ENCODE measurements at places on chromosomes 5 and 9.

DNA sequence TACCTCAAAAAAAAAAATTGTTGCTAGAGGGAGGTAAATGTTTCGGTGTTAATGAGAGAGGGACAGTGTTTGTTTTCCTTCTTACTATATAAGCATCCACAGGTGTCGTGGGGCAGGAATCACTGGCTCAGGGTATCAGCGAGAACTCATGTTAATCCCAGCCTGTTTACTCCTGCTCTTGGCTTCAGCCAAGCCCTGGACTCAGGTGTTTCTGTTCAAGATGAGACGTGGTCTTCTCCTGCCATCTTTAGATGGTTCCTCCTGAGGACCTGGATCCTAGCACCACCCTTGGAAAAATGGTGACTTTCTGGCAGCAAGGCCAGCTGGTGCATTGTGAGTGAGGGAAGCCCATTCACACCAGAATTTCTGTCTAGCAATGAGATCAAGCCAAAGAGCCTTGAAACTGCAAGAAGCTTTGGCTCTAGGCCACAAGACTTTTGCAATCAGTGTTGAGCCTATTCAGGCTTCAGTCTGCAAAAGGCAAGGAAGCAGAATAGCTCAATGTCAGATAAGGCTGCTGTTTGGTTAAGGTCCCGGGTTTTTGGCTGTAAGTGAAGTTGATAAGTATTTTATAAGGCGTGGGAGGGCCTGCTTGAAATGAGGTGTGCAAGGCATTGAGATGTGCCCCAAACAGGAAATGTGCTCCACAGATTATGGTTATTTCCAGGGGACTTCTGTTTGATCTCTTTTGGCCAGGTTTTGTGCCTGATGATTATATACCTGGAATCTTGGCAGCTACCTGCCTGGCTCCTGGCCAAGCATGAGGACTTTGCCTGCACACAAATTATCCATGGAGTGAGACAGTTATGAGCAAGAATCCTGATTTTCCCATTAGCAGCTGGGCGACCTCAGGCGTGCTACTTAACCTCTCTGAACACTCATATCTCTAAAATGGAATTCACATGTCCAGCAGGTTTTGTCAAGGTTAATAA is 99.8 kb downstream of the TENT4A start:
- H3K27me3 ChIP-seq: no peaks in the 10 kb centered on the region
- no peaks in the 10 kb centered on the region for H3K36me3 ChIP-seq
- H3K4me1 ChIP-seq: no peaks in the 10 kb centered on the region
- DNase-seq: no peak
- no peak overlapping the region for H3K4me3 ChIP-seq

DNA sequence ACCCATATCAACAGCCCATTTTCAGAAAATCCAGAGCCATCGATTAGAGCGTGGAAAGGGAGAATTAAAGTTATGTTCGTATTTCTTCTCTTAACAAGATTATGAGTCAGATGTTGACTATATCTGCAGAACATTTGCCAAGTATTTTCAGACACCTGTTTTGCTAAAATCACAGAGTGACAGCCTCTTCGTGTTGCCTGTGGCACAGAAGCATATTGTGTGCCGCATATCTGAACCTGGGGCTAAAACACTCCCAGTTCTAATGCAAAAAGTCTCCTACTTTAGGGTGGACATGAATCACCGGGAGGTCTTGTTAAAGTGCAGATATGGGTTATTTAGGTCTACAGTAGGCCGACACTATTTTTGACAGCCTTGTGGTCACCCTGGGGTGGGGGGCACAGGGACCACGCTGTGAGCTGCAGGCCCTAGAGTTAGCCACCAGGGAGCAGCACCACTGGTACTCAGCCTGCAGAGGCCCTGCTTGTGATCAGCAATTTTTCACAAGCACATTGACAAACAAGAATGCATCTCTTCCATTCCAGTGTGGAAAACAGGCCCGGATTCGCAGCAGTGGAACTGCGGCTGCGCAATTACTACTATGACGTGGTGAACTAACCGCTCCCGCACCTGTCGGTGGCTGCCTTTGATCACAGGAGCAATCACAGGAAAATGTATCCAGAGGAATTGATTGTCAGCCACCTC is 93.5 kb downstream of the SYK start:
- H3K27me3 ChIP-seq: peaks cover 7% of the 10 kb centered on the region
- H3K4me3 ChIP-seq: no peak overlapping the region
- peak; percentile 47 for DNase-seq
- H3K4me1 ChIP-seq: peaks cover 42% of the 10 kb centered on the region
- no peak overlapping the region for H3K27ac ChIP-seq

- no peak overlapping the region for H3K27ac ChIP-seq
- peaks cover 2% of the 10 kb centered on the region for H3K27me3 ChIP-seq
- no peak overlapping the region for H3K4me3 ChIP-seq
- no peaks in the 10 kb centered on the region for H3K36me3 ChIP-seq
- no peak for DNase-seq
These were observed 42.9 kb upstream of the GRIA1 start for GRCh38 chr5:153447534-153447933.

- H3K4me3 ChIP-seq: no peak overlapping the region
- DNase-seq: no peak
- H3K27ac ChIP-seq: peak overlapping the region; percentile 58
- no peaks in the 10 kb centered on the region for H3K27me3 ChIP-seq
- peaks cover 20% of the 10 kb centered on the region for H3K4me1 ChIP-seq
These were observed 23.1 kb upstream of the MED10 start for GRCh38 chr5:6401410-6401809.

DNA sequence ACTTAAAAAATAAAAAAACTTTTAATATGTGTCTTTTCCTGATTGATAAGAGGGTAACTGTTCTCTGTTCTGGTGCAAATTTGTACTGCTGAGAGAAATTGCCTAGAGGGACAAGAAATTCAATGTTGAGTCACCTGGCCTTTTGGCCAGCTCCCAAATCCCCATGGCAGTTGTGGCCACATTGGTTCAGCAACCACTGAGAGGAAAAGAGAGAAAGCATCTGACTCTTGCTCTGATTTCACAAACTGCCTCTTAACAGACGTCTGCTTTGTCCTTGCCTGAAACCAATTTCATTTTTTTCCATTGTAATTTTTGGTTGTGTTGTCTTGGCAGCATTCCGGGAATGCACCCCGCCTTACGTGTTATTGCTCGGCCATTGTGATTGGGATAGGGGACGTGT is 42.4 kb downstream of the NTRK2 start:
- DNase-seq: no peak
- H3K36me3 ChIP-seq: no peaks in the 10 kb centered on the region
- no peak overlapping the region for H3K27ac ChIP-seq
- H3K4me1 ChIP-seq: peaks cover 3% of the 10 kb centered on the region
- H3K4me3 ChIP-seq: no peak overlapping the region
- H3K27me3 ChIP-seq: no peaks in the 10 kb centered on the region

- H3K4me3 ChIP-seq: no peak overlapping the region
- H3K27me3 ChIP-seq: no peaks in the 10 kb centered on the region
- no peaks in the 10 kb centered on the region for H3K36me3 ChIP-seq
These were observed 441.8 kb upstream of the TLE4 start for GRCh38 chr9:79129865-79130480.

DNA sequence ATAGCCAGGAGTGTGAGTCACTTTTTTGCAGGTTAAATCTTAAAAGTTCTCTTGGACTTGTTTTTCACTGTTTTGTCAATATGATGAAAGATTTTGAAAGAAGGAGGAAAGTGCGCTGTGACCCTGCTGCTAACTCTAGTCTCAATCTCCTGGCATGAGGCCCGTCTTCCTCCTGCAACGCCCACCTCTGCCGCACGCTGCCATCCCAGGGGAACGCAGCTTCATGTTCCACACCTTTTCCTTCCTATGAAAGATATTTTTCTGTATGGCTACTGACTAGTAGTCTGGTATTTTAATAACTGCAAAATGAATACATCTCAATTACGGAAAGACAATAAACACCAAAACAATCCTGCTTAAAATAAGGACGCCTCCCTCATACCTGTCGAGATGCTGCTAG is 8.3 kb downstream of the PPIC start:
- DNase-seq: no peak
- no peak overlapping the region for H3K4me3 ChIP-seq
- peaks cover 4% of the 10 kb centered on the region for H3K36me3 ChIP-seq
- no peak overlapping the region for H3K27ac ChIP-seq

DNA sequence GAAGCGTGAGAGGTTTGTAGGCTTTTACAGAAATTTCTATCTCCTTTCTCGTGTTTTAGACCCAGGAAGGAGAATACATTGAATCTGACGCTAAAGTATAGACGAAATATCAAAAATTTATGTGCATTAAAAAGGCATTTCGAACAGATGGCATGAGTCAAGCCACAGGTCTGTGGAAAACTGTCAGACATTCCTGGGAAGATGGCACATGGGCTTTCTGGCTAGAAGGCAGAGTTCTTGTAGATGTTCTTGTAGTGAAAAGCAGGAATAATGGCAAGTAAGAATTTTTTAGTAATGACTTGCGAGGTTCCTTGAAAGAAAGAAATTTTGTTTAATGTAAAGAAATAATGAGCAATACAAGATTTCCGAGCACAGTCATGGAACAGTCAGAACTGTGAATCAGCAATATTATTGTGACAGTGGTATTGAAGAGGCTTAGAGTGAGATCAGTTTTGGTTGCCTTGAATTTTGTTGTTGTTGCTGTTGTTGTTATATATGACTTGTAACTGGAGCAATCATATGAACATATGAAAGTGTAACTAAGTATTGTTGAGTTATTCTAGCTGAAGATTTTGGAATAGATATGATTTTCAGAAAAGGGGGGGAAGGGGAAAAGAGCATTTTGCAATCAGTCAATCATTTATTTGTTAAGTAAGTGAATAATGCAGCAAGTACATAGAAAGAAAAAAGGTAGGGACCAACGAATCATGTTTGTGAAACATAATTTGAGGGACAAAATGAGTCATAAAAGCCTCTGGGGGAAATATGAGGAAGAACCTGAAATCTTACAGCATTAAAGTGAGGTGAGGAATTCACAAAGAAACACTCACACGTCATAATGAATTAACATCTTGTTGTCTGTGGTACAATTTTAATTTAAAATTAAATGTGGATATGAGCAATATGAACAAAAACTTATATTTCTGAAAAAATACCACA is 339.0 kb upstream of the CTNND2 start:
- no peaks in the 10 kb centered on the region for H3K27me3 ChIP-seq
- no peaks in the 10 kb centered on the region for H3K4me1 ChIP-seq
- H3K36me3 ChIP-seq: no peaks in the 10 kb centered on the region
- H3K27ac ChIP-seq: no peak overlapping the region
- no peak overlapping the region for H3K4me3 ChIP-seq

DNA sequence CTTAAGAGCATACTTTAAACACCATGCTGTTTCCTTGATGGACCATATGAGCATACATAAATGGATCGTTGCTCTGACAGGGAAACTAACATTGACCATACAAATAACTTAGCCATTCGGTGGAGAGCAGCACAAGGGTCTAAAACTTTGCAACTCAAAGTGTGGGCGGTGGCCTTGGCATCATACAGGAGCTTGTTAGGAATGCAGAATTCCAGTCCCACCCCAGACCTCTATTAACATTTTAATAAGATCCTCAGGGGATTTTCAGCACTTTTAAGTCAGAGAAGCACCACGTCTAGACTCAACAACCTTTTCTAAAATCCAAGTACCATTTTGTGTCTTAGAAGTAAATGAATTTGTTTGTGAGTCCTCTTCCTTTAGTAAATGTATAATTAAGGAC is 260.9 kb downstream of the EBF1 start:
- peaks cover 4% of the 10 kb centered on the region for H3K4me1 ChIP-seq
- H3K27ac ChIP-seq: no peak overlapping the region
- DNase-seq: no peak
- H3K36me3 ChIP-seq: no peaks in the 10 kb centered on the region
- H3K4me3 ChIP-seq: no peak overlapping the region

GRCh38 chr9:97510797-97511654 is 9.6 kb downstream of the TMOD1 start:
- no peak for DNase-seq
- H3K27me3 ChIP-seq: peaks cover 1% of the 10 kb centered on the region
- H3K4me1 ChIP-seq: no peaks in the 10 kb centered on the region
- no peaks in the 10 kb centered on the region for H3K36me3 ChIP-seq
- H3K27ac ChIP-seq: no peak overlapping the region

DNA sequence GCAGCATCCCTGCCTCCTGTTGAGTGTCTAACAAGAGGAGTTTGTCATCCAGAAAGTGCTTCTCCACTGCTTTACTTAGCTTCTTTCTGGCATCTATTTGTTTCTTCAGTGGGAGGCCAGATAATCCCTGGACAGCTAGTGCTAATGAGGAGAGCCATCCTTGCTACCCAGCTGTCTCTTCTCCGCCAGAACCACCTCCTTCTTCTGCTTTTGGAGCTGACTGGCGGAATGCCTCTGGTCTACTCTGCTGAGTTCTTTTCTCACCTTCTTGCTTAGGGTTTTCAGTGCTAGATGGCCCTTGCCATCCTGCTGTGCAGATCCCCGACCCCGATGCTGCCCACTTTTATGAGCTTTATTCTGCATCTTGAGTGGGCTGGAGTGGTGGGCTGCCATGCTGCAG is 145.8 kb downstream of the GPBP1 start:
- H3K27ac ChIP-seq: no peak overlapping the region
- peaks cover 2% of the 10 kb centered on the region for H3K27me3 ChIP-seq
- DNase-seq: no peak
- H3K4me1 ChIP-seq: peaks cover 13% of the 10 kb centered on the region

DNA sequence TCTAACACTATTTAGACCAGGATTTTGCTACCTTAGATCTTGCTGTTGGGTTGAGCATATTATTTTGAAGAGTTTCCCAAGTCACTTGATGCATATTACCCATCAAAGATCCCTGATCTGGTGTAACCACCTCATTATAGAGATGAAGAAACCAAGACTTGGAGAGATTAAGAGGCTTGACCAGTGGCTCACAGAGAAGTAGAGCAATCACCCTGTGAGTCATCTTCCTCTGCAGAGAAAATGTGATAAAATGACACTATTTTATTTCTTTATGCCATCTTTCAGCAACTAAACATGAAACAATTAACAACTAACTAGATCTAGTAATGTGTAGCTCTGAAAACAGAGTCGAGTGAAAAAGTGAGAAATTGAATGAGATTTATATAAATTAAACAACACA is 76.1 kb downstream of the KIF4B start:
- H3K4me1 ChIP-seq: peaks cover 18% of the 10 kb centered on the region
- no peak overlapping the region for H3K27ac ChIP-seq
- H3K27me3 ChIP-seq: no peaks in the 10 kb centered on the region

- H3K36me3 ChIP-seq: no peaks in the 10 kb centered on the region
- H3K27me3 ChIP-seq: no peaks in the 10 kb centered on the region
- no peak overlapping the region for H3K27ac ChIP-seq
These were observed 499.1 kb upstream of the GRIN3A start for GRCh38 chr9:102237520-102237919.
